ENCODE measurements at places on chromosomes 2 and 18.

- DNase-seq = no peak
These were observed 13.9 kb downstream of the ARPC2 start for GRCh38 chr2:218230882-218231281.

DNA sequence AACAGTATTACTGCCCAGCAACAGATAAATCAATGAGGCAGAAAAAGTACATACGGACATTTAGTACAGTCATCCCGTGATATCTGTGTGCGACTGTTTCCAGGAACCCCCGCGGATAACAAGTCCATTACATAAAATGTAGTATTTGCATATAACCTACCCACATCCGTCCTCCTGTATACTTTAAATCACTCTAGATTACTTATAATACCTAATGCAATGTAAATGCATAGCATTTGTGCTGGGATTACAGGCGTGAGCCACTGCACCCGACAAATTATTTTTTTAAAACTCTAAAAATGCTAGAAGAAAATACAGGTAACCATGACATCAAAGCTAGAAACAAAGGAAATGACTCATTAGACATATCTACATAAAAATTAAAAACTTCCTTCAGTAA is 91.6 kb downstream of the FAM161A start:
- no peak for DNase-seq

- DNase-seq = no peak
These were observed 31.1 kb upstream of the LTBP1 start for GRCh38 chr2:32915694-32916093.

DNA sequence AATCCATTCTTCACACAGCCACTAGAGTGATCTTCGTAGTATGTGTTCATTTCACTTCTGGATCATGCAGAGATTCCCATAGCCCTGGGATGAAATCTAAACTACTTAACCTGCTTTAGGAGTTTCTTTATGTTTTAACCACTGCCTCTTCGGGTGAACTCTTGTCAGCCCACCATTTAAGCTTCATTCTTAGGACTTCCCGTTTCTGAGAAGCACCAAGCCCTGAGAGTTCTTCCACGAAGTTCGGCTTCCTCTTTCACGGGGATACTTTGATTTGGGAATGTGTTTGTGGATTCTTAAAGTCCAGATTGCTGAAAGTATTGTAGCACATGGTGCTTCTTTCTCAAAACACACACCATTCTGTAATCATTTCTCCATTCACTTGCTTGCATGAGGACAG is 205.0 kb downstream of the UBE2E3 start:
- DNase-seq = no peak

GRCh38 chr18:61575419-61575818 is 242.2 kb downstream of the CDH20 start:
- no peak for DNase-seq

- no peak for DNase-seq
These were observed 43.2 kb downstream of the ZBTB7C start for GRCh38 chr18:48365965-48366364.

DNA sequence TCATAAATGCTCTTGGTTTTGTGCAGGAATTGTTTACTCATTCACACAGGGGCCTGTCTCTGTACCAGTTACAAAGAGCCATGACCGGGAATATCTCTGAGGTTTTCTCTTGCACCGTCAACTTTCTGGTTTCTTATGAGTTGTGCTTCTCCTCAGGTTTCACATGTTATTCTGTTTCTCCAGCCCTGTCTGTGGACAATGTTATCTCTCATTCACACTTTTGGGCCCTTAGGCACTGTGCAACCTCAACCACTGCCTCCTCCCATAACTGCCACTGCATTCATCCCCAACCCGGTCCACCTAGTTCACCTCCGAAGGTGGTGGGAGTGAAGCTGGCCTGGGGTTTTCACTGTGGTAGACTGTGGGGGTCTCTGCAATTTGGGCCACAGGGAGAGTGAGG is 22.5 kb upstream of the NEDD4L start:
- no peak for DNase-seq

DNA sequence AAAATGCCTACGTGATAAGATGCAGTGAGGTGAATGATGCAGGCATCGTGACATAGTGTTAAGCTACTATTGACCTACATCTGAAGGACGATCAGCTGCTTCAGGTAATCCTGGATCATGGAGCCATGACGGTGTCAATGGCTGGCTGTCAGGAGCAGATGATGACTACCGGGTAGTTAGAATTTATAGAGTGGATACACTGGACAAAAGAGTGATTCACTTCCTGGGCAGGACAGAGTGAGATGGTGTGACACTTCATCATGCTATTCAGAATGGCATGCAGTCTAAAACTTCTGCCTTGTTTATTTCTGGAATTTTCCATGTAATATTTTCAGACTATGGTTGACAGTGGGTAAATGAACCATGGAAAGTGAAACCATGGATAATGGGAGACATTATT is 29.5 kb downstream of the METTL8 start:
- no peak for DNase-seq

- no peak for DNase-seq
These were observed 211.0 kb downstream of the CTNNA2 start for GRCh38 chr2:79723830-79724229.

DNA sequence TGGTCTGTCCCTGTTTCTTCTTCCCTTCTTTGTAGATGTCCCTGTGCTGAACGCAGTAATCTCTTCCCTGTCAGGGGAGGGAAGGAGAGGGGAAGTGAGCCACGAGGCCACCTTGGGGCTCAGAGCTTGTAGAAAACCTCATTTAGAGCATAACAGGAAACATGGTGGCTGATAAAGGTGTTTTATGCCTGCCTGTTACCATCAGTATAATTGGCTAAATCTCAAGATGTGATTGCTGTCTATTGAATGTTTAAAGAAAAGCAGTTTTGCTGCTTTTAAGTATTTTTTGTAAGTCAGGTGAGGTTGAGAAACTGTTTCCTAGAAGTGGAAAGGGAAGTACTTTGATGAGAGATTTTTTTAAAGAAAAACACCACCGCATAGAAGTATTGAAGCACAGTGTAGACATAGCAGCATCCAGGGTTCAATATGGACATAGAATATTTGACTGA is 59.7 kb upstream of the PDK1 start:
- DNase-seq = no peak

DNA sequence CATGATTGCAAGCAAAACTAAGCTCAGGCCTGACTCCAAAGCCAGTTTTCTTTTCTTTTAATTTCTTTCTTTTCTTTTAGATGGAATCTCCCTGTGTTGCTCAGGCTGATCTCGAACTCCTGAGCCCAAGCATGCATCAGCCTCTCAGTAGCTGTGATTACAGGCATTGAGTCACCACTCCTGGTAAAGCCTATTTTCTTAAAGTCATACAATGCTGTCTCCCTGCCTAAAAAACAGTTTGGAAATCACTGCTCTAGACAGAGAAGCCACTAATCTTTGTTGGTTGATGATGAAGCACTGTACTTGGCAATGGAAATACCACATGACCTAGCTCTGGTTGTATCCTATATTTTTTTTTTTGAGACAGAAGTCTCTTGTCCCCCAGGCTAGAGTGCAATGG is 33.1 kb upstream of the ZNF532 start:
- DNase-seq = no peak

DNA sequence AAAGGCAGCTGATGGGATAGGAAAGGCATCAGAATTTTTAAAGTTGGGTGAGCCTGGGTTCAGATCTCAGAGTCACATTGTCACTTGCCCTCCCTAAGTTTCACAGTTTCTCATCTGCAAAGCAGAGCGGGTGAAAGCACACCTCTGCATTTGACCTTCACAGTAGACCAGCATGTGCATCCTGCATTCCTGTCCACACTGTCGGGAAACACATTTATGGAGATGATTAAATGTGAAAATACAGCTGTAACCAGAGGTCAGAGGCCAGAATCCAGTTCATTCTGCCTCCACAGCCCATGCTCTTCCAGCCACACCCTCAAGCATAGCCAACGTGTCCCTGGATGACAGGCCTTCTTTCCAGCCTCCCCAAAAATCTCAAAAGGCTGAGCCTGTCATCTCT is 392.0 kb upstream of the MYT1L start:
- DNase-seq = no peak

DNA sequence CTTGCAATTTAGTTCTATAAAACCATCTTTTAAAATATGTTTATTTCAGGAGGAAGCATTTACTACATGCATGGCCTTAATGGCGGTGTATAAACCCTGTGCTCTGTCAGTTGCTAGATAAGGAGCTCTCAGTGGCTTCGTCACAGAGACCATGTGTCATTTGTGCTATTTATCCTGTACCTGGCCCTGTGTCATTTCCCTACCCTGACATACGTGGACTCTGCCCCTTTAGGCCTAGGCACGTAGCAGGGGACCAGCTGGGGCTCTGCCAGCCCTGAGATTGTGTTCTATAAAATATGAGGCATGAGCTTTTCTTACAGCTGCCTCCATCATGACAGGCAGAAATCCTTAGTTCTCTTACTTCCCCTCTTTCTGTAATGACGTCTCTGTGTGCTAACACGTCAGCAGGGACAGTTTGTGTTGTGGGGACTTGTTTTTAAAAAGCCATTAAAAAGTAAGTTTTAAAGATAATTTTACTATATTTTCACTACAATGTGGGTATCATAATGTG is 88.0 kb downstream of the ITGB1BP1 start:
- DNase-seq = no peak

DNA sequence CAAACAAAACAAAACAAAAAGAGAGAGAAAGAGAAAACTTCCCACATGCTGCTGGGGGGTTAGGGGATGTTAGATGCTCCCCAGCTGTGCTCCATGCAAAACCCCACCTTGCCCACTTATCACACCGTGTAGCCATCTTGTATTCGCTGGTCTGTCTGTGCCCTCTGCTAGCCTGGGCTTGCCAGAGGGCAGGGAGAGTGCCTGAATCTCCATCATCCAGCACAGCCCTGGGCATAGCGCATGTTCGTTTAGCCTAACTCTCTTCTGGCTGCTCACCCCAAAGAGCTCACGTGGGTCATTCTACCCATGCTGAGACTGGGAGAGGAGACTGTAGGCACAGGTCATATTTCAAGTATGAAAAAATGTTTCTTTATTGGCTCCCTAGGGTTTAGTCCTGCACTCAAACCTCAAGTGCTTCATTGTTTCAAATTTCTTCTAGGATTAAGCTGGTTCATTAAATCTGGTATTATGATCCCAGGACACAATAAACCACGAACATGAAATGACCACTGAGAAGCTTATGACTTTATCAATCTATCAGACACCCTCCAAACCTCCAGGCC is 100.5 kb downstream of the KCNF1 start:
- DNase-seq = no peak

DNA sequence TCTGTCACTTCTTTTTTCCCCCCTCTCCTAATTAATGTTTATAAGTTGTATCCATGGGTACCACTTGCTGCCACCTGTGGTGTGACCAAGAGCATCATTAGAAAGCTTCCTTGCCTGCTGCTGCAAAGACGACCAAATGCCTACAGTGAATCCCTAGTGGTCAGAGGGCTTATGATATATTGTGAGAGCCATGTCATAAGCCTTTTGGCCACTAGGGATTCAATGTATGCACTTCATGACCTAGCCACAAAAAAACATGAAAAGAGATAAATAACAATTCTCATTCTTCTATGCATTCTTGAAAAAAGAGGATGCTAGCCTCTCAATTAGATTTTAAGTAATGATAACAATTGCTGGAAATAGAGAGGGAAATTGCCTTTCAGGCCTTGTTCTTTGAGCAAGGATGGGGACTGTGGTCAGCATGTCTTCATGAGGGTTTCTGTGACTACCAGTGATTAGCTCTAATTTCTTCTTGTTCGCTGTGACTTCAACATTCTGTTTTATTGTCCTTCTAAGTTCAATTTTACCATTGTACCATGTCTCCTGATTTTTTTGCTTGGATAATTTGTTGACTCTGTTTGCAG is 435.3 kb downstream of the TGIF1 start:
- no peak for DNase-seq

DNA sequence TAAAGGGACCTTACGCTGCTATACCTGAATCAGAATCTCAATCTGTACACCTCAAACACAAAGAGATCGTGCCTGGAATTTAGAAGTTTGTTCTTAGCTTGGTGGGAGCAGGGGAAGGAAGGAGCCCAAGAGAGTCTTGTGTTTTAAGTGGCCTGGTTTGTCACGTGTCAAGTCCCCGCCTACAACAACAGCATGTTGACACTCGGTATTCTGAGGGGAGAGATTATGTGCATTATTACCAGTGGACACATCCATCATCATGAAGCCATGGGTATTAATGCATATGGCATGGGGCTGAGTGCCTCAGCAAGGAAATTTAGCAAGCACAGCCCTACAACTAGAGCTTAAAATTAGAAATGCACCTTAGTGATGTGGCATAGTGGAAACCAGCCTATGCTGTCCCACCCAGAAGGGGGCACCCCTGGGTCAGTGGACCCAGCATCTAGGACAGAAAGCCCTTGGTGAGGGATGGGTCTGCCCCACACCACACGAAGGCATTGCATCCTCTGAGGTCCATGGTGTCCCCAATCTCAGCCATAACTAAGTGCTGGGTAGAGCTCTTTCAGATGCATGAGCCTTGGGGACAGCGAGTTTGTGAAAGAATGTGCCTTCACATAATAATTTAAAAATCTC is 138.7 kb downstream of the MGAT5 start:
- no peak for DNase-seq
